ENCODE measurements at places on chromosomes 1 and 21. TPM values are rescaled to one million over a fixed set of nuclear protein-coding genes. Genes with fewer than 3 reads are reported as not detected.

- H3K27ac ChIP-seq = no peak overlapping the region
- H3K36me3 ChIP-seq = no peaks in the 10 kb centered on the region
- H3K4me1 ChIP-seq = no peaks in the 10 kb centered on the region
Observed at GRCh38 chr1:234199476-234200127, 173.7 kb upstream of the COA6 start.

DNA sequence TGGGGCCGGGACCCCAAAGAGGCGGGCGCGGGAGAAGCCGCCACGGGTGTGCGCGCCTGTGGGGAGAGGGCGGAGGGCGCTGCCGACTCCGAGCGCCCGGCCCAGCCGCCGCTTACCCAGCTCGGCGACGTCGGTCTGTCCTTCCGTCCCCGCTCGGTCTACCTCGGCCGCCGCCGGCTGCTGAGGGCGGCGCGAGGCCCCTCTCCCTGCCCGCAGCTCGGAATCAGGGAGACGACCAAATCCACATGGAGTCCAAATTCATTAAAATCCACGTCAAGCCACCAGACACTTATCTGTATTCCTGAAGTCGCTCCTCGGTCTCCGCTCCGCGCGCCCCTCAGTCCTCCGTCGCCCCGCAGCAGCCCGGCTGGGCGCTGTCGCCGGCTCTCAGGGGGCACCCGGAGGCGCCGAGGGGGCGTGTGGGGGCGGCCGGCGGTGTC, 637 bp downstream of the PLXNA2 start:
- peak overlapping the region; percentile 90 for H3K4me3 ChIP-seq
- peak; percentile 36 for DNase-seq
- H3K4me1 ChIP-seq = peaks cover 51% of the 10 kb centered on the region
- peak overlapping the region; percentile 77 for H3K27ac ChIP-seq

GRCh38 chr21:41023936-41024335, 144.0 kb upstream of the BACE2 start:
- H3K4me3 ChIP-seq = no peak overlapping the region
- H3K36me3 ChIP-seq = no peaks in the 10 kb centered on the region
- no peaks in the 10 kb centered on the region for H3K27me3 ChIP-seq
- no peak overlapping the region for H3K27ac ChIP-seq

GRCh38 chr1:191592907-191593306, 565.4 kb upstream of the RGS18 start:
- H3K4me1 ChIP-seq = no peaks in the 10 kb centered on the region
- no peak overlapping the region for H3K27ac ChIP-seq
- no peaks in the 10 kb centered on the region for H3K27me3 ChIP-seq
- no peaks in the 10 kb centered on the region for H3K36me3 ChIP-seq
- DNase-seq = no peak

- H3K27ac ChIP-seq = no peak overlapping the region
- no peaks in the 10 kb centered on the region for H3K27me3 ChIP-seq
- H3K4me3 ChIP-seq = no peak overlapping the region
Observed at GRCh38 chr1:205124726-205125125, 2.9 kb upstream of the RBBP5 start.

- no peaks in the 10 kb centered on the region for H3K4me1 ChIP-seq
- no peaks in the 10 kb centered on the region for H3K27me3 ChIP-seq
- no peak overlapping the region for H3K27ac ChIP-seq
- no peak overlapping the region for H3K4me3 ChIP-seq
- no peak for DNase-seq
Observed at GRCh38 chr1:39332828-39333227, 128.3 kb downstream of the MACF1 start.

GRCh38 chr1:208009706-208010444, 99.0 kb upstream of the CD34 start:
- H3K27me3 ChIP-seq = no peaks in the 10 kb centered on the region
- DNase-seq = no peak
- H3K27ac ChIP-seq = no peak overlapping the region

- H3K4me1 ChIP-seq = no peaks in the 10 kb centered on the region
- no peaks in the 10 kb centered on the region for H3K36me3 ChIP-seq
- no peak overlapping the region for H3K27ac ChIP-seq
Observed at GRCh38 chr21:31133243-31133830, 95.1 kb upstream of the KRTAP19-8 start.

GRCh38 chr21:31117128-31117916, 79.0 kb upstream of the KRTAP19-8 start:
- no peaks in the 10 kb centered on the region for H3K36me3 ChIP-seq
- H3K27me3 ChIP-seq = no peaks in the 10 kb centered on the region
- no peak for DNase-seq
- H3K4me1 ChIP-seq = no peaks in the 10 kb centered on the region

- H3K27ac ChIP-seq = no peak overlapping the region
- H3K4me3 ChIP-seq = no peak overlapping the region
- H3K36me3 ChIP-seq = no peaks in the 10 kb centered on the region
- no peak for DNase-seq
Observed at GRCh38 chr1:32733582-32734321, 31.2 kb upstream of the SYNC start.

- H3K4me3 ChIP-seq = no peak overlapping the region
- DNase-seq = no peak
- H3K27ac ChIP-seq = no peak overlapping the region
- no peaks in the 10 kb centered on the region for H3K4me1 ChIP-seq
- H3K36me3 ChIP-seq = no peaks in the 10 kb centered on the region
Observed at GRCh38 chr1:41935226-41935625, 16.5 kb upstream of the HIVEP3 start.

DNA sequence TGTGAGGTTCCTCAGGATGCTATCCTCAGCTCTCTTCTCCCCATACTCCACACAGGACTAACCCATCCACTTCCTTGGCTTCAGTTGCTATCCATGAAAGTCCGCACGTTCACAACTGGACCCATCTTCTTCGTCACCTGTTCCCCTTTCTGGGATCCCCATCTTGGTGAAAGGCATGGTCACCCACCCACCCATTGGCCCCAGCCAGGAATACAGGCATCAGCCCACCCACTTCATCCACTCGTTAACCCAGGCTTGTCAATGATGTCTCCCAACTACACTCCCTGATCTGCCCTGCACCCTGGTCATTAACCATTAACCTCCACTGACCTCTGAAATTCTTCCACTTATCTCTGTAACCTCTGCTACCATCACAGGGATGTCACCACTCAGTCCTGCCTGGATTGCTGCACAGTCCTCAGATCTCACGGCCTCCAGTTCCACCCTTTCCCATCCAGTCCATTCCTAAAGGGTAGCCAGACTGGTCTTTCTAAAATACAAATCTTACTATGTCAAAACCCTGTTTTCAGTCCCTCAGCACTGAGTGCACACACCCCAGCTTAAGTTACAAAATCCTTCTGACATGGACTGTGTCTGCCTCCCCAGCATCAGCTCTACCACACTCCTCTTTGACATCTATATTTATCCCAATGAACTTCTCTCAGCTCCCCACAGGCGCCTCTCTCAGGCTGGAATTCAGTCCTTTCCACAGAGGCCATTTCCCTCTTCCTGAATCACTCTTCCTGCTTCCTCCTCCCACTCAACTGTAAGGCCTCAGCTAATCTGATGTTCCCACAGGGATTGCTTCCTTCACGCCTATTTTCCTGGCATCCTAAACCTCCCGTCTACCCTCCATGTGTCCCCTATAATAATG, 10.4 kb downstream of the PGLYRP4 start:
- H3K4me3 ChIP-seq = no peak overlapping the region
- no peaks in the 10 kb centered on the region for H3K27me3 ChIP-seq
- no peaks in the 10 kb centered on the region for H3K36me3 ChIP-seq
- no peaks in the 10 kb centered on the region for H3K4me1 ChIP-seq
- H3K27ac ChIP-seq = no peak overlapping the region
- DNase-seq = no peak

GRCh38 chr1:40782371-40782956, 1.1 kb upstream of the KCNQ4 start:
- H3K27me3 ChIP-seq = no peaks in the 10 kb centered on the region
- H3K27ac ChIP-seq = no peak overlapping the region
- no peaks in the 10 kb centered on the region for H3K36me3 ChIP-seq
- DNase-seq = peak; percentile 21

DNA sequence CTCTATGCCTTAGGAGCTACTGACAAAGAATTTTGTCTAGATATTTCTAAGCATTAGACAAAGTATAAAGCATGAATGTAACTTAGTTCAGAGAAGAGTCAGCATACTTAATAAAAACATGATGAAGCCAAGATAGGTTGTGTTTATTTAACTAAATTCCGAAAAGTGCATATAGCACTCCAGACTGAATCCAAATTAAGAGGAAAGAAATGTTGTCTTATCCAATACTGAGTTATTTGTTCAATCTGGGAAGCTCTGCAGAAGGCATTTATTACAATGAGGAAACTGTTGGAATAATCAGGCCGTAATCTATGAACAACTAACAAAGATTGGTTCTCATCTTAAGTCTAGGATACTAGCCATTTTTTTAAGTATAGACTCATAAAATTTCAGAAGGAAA, 100.2 kb downstream of the TNFSF18 start:
- H3K4me3 ChIP-seq = no peak overlapping the region
- H3K4me1 ChIP-seq = no peaks in the 10 kb centered on the region
- no peaks in the 10 kb centered on the region for H3K27me3 ChIP-seq
- H3K27ac ChIP-seq = no peak overlapping the region

DNA sequence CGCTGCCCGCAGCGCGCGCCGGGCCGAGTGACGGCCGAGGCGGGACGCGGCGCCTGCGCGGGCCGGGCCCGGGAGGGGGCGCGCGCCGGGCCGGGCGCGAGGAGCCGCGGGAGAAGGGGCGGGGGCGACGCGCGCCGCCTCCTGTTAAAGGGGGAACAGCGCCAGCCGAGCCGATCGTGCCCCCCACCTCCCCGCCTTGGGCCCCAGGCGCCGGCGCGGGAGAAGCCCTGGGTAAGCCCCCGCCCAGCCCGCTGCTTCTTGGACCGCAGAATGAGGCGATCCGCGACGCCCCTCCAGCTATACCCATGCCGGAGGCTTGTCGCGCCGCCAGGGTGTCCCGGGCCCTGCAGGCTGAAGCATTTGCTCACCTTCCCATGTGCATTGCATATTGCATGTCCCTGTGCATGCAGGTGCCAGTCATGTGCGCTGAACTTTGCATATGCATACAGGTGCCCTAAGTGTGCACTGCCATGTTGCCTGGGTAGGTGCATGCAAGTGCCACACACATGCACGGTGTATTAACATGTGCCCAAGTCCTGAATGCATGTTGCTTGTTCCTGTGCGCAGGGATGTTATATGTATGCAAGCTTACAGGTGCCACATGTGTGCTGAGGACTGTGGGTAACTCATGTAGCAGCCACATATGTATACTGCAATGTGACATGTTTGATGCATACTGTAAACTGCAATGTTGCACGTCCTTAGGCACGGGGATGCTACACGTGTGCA, at the start of gene ADGRB2:
Gene ADGRB2 (minus strand): TSS at position 29 of the 729 bp plus-strand sequence. CDS start 7,119 bp downstream, outside the sequence.
- DNase-seq = peak; percentile 30
- H3K27ac ChIP-seq = no peak within 1 kb of the TSS
- H3K4me3 ChIP-seq = peak within 1 kb of the TSS; percentile 41
- H3K4me1 ChIP-seq = peaks cover 16% of the 10 kb centered on the region
- H3K27me3 ChIP-seq = no peaks in the 10 kb centered on the region

DNA sequence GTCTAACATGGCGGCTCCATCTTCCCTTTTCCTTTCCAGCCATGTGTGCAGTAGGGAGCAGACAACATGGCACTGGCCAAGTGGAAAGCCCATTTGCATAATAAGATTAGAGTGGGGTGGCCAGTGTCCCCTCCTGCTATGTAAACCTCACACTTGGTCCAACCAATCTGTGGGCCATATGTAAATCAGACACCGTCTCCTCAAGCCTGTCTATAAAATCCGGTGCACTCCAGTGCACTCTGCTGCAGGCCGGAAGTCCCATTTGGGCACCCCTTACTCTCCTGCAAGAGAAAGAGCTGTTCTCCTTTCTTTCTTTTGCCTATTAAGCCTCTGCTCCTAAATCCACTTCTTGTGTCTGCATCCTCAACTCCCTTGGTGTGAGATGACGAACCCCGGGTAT, 44.1 kb downstream of the OLFML3 start:
- no peaks in the 10 kb centered on the region for H3K4me1 ChIP-seq
- H3K36me3 ChIP-seq = no peaks in the 10 kb centered on the region
- no peak overlapping the region for H3K27ac ChIP-seq
- H3K4me3 ChIP-seq = no peak overlapping the region

Gene PPFIA4
- total RNA-seq = 0.54 TPM

Gene THRAP3
- 102 TPM for total RNA-seq

Gene TAF1A
- 18.4 TPM for total RNA-seq

Gene S100A6
- 334 TPM for total RNA-seq

Gene ESPN
- not detected for total RNA-seq

Gene LIPI
- 7.9 TPM for total RNA-seq

All from thyroid gland (tissue), 4 donors.